ENCODE measurements at places on chromosomes 1 and 21.

- DNase-seq, result no peak
Observed at GRCh38 chr1:209648931-209649776, 3.1 kb downstream of the LAMB3 start.

DNA sequence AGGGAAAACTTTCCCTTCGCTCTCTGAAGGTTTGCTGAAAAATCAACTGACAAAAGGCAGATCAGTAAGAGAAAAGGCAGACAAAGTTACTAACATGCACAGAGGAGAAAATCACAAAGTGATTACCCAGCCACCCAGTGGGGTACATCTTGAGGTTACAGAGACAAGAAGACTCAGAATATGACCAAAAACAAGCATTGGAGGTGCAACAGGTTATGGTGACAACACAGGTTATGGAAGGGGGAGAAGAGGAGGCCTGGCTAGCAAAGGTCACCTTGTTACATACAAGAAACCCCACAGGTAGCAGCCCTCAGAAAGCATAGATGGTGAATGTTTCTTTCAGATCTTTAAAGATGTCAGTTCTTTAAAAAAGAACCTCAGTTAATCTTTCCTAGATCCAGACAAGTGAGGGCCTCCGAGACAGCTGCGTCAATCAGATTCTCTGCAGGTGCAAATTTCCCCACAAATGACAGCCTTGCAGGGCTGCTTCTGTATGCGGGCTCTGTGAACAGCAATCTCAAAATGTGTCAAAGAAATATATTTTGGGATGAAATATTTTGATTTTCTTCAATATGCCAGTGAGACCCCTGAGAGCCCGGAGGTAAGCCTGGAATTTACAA is 207.6 kb upstream of the RAB4A start:
- no peak for DNase-seq

DNA sequence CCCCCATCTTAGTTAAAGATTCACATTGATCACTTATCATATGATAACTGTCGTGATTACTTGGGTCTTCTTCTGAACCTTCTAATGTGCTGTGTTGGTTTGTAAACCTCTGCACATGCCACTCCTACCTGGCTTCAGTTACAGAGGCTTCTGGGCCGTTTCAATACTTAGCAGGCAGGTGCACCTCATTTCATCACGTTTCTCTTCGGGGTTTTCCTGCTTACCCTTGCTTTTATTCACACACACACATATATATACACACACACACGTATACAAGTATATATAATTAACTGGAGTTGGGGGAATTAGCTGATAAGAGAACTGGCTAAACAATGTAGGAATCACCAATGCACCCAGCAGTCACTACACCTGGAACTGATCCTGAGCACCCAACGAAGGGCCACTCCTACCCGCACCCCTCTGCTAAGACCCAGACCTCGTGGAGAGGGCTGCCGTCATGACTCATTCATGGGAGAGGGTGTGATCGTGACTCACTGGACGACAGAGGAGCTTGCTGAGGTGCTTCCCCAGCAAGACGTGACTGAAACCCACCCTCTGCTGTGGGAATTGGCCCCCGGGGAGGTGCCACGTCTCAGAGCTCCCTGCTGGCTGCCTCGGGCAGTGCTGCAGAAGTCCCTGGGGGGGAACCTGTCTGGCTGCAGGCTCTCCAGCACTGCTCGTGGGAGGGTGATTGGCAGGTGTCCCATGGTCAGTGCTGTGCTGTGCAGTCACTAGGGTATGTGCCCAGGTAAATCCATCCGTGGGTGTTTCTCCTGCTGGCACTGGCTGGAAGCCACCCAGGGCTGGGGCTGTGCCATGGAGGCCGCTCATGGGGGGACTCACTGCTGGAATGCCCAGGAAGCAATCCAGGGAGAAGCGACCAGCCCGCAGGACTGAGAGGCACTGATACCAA is 166.6 kb downstream of the DYRK1A start:
- no peak for DNase-seq

DNA sequence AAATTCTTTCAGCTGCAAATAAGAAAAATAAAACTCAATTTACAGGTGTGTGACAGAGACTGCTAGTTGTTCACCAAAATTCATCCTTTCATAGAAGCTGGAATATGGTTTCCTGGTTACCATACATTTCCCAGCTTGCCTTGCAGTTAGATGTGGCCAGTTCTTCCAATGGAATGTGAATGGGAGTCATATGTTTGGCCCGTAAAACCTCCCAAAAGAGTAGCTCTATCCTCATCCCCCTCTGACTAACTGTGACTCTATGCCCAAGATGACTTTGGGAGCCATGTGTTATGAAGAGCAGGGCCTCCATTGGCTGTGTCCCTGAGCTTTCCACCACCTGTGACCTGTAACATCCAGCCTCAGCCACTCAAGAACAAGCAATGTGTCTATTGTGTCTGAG is 90.6 kb upstream of the NGF start:
- no peak for DNase-seq

DNA sequence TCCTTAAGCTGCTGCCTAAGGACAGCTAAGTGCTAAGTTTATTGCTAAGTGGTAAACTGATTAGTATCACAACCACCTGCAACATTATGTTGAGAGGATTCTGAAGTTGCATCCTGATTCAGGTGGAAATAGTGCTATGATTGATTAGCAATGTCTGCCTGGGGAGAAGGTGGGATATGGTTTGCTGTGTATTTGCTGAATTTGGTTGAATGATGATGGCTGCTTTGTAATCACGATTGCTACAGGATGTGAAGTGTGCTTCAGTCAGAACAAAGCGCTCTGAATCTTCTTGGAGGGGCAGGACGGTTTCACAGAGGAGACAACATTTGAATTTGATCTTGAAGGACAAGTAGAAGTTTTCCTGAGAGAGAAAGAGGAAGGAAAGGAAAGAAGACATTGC is 226.0 kb downstream of the ST6GALNAC3 start:
- no peak for DNase-seq

GRCh38 chr1:121519042-121519755 is 334.4 kb downstream of the SRGAP2C start:
- peak; percentile 83 for DNase-seq

DNA sequence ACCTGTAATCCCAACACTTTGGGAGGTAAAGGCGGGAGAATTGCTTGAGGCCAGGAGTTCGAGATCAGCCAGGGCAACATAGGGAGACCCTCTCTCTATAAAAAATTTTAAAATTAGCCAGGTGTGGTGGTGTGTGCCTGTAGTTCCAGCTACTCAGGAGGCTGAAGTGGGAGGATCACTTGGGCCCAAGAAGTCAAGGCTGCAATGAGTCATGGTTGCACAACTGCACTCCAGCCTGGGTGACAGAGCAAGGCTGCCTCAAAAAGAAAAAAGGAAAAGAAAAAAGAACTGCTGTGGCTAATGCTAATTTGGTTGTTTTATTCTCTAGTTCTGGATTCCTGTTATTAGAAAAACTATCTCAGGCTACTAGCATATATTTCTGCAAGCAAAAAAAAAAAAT is 29.8 kb downstream of the DBT start:
- DNase-seq, result no peak

- no peak for DNase-seq
Observed at GRCh38 chr1:216535059-216535458, 111.8 kb upstream of the USH2A start.
